Prostate gland (tissue), 2 donors: ENCODE measurements at places on chromosomes 2 and 18. TPM values are rescaled to one million over a fixed set of nuclear protein-coding genes. Genes with fewer than 3 reads are reported as not detected.

The ALPG gene
- total RNA-seq: 0.34 TPM

The SP140 gene
- not detected for total RNA-seq

The ACOXL gene
- total RNA-seq: 8.0 TPM

The DSEL gene
- total RNA-seq: 5.4 TPM

DNA sequence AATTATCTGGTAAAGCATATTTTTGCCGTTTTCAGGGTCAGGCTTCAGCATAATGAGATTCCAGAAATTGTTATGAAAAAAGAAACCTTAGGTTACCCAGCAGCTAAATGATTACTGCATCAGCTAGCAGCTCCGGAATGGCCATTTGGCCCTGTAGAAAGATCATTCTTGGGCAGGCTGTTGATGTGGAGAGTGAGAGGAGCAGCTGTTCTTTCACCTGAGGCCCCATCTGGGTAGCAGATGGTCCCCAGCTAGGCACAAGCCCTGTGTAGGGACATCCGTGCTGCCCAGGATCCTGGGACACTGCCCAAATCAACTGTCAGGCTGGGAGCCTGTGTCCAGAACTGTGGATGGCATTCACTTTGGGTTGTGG, 61.8 kb downstream of the NEDD4L start:
- DNase-seq: no peak

- no peak for DNase-seq
Observed at GRCh38 chr18:47484068-47484467, 232.6 kb upstream of the SKOR2 start.

DNA sequence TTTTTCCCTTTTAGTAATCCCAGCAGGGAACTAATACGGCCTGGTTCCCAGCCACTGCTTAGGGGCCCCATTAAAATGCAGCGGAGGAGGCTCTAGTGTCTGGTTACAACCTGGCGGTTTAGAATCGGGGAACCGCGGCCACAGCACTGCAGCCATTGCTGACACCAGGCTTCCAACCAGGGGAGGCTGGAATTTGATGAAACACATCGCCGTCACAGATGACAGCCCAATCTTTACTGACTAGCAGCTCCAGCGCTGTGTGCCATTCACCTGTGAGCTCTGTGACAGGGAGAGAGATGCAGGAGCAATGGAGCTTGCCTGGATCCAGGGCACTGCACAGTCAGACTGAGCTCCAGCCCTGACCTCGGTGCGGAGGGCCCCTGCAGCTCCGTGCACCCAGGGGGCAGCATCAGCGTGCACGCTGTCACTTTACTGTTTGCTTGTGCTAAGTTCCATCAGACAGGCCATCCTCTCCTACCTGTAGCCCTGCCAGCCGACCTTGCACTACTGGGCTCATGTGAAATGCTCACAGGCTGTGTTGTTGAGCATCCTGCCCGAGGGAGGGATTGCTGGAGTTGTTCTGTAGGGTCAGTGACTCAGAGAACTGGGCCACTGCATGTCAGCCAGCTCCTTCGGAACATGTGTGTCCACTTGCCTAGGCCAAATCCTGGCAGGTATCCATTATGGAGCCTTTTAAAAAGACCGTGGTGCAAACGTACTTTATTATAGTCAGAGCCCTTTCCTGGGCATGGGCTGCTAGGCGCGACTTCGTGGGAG, 203.5 kb downstream of the SEPTIN10 start:
- no peak for DNase-seq

- DNase-seq: no peak
Observed at GRCh38 chr18:42641996-42642395, 473.5 kb downstream of the RIT2 start.

DNA sequence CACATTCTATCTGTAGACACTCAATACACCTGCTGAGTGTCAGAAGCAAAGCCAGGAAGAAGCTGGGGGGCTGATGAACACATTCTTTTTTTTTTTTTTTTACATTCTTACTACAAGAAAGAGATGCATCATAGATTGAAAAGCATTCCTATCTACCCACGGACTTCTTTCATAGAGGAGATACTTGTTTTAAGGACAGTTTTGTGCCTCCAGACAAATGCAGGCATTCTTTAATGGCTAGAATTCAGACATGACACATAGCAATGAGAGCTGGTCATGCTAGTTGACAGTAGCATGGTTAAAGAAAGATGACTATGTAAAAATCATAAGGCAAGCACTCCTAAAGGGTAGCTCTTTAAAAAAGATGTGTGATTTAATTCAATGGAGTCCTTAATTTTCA, 110.2 kb downstream of the EPHA4 start:
- no peak for DNase-seq
